ENCODE measurements at places on chromosomes 1 and 21.

GRCh38 chr1:199357599-199357998 lies 669.9 kb upstream of the NR5A2 start:
- no peak for DNase-seq

DNA sequence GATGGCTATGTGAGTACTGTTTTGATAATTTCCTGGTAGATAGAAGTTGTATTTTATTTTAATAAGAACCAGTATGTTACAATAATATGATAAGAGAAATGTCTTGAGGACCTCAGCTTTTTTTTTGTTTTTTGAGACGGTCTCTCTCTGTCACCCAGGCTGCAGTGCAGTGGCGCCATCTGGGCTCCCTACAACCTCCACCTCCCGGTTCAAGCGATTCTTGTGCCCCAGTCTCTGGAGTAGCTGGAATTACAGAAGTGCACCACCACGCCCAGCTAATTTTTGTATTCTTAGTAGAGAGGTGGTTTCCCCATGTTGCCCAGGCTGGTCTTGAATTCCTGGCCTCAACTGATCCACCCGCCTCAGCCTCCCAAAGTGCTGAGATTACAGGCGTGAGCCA lies 968.1 kb upstream of the ADGRL4 start:
- DNase-seq = no peak

DNA sequence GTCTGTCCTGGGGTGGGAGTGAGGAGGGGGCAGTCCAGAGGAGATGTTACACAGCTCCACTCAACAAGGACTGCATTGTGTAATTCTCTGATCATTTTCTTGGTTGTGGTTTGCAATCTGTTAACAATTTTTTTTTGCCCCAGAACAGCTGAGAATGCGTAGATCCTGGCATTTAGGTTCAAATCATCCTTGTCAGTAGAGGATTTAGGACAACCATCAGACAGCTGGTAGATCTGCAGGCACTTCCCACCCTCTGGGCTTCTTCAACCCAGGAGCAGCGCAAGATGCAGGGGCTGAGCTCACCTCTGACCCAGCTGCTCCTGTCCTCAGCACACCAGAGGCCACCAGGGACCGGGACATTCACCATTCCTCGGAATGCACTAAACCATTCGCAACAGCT lies 13.5 kb downstream of the BCAR3 start:
- DNase-seq = no peak

DNA sequence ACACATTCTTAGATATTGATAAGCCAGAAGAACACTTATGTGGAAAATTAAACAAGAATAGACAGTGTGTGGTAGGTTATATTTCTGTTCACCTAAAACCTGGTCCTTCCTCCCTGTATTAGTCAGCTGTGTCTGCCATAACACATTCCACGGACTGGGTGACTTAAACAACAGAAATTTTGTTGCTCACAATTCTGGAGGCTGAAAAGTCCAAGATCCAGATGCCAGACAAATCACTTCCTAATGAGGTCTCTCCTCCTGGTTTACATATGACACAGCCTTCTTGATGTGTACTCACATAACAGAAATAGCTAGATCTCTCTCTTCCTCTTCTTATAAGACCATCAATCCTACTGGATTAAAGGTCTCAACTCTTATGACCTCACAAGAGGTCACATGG lies 25.7 kb downstream of the JMJD4 start:
- no peak for DNase-seq

DNA sequence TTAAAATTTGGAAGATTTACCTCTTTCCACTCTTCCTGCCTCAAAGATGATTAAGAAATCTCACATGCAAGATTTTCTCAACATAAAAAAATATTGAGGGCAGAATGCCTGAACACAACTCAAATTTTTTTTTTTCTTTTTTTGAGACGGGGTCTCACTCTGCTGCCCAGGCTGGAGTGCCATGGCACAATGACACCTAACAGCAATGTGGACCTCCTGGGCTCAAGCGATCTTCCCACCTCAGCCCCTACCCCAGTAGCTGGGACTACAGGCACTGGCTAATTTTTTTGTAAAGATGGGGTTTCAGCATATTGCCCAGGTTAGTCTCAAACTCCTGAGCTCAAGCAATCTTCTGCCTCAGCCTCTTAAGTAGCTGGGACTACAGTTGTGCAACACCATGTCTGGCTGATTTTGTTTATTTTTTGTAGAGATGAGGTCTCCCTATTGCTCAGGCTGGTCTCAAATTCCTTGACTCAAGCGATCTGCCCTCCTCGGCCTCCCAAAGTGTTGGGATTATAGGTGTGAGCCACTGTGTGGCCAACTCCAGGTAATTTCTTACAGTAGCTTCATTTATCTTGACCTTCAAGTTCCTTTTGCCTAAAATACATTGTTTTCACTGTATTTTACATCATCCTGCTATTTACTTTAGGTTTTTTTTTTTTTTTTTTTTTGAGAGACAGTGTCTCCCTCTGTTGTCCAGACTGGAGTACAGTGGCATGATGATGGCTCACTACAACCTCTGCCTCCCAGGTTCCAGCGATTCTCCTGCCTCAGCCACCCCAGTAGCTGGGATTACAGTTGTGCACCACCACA lies 10.4 kb downstream of the NUCKS1 start:
- no peak for DNase-seq

GRCh38 chr1:17596186-17596585 lies 56.7 kb downstream of the ARHGEF10L start:
- DNase-seq = no peak

DNA sequence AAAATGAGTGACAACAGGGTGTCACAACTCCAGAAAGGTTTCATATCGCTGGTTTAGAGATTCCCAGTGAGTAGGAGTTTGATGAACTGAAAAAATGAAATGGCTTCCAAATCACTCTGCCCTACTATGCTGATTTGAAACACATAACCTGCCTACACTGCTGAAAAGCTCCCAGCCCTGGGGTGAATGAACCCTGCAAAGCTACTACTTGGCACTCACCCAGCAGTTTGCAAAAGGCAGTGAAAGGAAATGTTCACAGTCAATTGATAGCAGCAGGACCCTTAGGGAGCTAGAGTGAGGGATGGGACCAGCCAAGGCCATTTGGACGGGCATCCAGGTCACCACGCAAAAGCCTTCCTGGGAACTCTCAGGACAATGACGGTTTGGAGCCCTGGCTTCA lies 44.4 kb upstream of the SRP9 start:
- DNase-seq = no peak

GRCh38 chr1:181812208-181812607 lies 249.3 kb downstream of the ZNF648 start:
- no peak for DNase-seq

DNA sequence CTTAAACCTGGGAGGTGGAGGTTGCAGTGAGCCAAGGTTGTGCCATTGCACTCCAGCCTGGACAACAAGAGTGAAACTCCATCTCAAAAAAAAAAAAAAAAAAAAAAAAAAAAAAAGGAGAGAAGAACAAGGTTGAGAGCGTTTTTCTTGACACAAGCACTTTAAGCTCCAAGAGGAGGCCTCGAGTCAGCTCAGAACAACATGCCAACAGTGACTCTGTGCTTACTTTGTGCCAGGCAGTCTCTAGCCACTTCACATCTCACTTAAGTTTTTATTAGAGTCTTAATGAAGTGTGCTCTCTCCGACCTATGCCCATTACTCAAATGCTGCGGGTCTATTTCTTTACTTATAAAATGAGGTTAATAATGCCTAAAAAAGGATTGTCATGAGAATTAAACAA lies 13.0 kb downstream of the ATP1A1 start:
- no peak for DNase-seq

- no peak for DNase-seq
Measured at GRCh38 chr1:16012590-16013219, 5.1 kb downstream of the HSPB7 start.

DNA sequence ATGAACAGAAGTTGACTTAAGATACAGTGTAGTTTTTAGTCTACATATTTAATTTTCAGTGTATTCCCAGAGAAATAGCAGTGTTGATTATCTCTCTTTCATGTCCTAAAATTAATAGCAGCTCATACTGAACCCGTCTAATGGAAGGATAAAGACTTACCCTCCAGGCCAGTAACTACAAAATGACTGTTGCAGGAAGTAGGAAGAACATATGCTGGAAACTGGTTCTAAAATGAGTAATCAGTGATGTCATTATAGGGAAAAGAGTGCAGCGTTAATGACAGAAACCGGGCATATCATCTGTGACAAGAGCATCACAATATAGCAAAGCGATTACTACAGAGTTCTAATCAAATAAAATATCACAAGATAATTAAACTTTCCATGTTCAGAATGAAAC lies 385.5 kb downstream of the SMYD3 start:
- DNase-seq = no peak

DNA sequence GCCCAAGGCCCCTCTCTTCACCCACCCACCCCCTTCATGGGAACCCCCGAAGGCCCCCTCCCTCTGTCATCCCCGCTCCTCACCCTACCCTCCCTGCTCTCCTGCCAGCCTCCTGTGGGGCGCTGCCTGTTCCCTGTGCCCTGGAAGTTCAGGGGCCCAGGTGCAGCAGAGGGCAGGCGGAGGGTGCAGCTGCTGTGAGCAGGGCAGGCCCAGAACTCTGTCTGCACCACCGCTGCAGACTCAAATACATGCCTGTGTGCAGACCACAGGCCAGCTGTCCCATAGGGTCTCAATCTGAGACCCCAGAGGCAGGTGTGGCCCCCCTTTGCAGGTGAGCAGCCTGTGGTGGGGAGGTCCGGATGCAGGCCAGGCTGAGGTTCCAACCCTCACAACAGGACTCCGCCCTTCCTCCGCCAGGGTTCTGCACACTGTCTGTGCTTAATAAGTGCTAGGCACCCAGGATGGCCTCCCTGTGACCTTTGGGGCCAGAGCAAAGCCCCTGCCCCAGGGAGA lies 62.5 kb downstream of the WNT9A start:
- DNase-seq = no peak

GRCh38 chr1:1344655-1345361 lies 4.4 kb downstream of the DVL1 start:
- no peak for DNase-seq

DNA sequence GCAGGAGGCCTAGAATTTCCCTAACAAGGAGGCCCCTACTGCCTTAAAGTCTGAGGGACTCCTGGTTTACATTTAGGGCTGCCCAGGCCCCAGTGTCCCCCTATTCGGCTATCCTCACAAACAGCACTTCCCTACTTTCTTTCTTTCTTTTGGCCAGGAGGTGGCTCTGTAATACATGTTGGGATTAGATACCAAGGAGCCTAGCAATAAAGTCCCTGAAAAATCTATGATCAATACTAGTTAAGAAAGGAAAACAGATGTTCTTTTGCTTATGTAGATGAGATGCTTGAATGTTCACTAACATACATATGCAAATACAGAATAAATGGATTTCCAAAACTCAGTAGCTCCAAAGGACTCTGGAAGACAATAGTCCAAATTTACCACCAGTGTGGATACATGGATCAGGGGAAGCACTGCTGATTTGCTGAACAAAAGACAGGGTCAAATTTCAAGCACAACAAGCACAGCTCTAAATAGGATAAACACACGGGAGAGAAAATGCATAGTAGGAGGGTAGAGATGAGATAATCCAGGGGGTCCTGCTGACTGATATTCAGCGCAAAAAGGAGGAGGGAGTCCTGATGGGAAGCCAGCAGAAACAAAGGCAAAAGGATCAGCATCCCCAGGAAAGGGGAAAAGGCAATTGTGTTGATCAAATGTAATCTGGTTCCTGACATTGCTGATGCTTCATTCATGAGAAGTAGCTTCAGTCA lies 240.0 kb downstream of the NUF2 start:
- DNase-seq = no peak

GRCh38 chr1:174276087-174276486 lies 116.8 kb downstream of the RABGAP1L start:
- no peak for DNase-seq

- no peak for DNase-seq
Measured at GRCh38 chr1:97385536-97386277, 535.1 kb downstream of the DPYD start.

GRCh38 chr1:84600796-84601195 lies 26.6 kb upstream of the CTBS start:
- no peak for DNase-seq

DNA sequence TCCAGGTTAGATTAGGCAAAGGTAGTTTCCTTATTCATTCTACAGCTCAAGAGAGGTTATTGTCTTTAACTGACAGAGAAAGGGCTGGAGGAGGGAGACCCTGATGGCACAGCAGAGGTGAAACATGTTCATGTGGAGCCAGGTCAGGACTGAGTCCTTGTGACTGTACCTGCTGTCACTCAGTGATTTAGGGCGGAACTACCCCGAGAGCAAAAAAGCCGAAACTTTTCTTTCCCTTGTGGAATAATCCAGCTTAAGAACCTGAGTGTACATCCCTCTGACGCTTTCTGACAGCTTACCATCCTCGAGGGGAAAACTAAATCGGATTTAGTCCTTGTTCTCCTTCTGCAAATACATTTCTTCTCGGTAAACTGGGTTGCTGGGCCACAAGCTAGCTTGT lies 273.2 kb downstream of the BACH1 start:
- DNase-seq = no peak
